B cell (primary cell): ENCODE measurements at places on chromosomes 3 and 15.

- DNase-seq: no peak
Observed at GRCh38 chr3:78427303-78427702, 1340.5 kb downstream of the ROBO1 start.

- DNase-seq: peak; percentile 95
Observed at GRCh38 chr3:152376351-152377183, 107.8 kb downstream of the MBNL1 start.

- no peak for DNase-seq
Observed at GRCh38 chr15:48536681-48537091, 108.8 kb downstream of the FBN1 start.

DNA sequence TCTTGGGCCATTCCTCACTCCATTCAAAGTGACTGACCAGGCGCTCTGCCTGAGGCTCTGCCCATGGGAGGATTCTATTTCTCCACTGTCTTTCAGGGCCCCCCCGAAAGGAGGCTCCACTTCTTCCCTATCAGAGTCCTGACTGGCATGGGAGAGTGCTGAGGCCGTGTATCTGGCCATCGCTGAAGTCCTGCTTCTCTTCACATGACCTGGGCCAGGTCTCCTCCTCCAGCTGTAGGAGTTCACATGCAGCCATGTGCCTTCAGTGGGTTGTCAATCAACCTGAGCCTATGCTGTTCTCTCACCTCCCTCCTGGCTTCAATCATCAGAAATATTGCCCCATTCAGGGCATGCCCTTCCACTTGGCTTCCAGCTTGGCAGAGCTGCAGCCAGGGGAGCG is 12.8 kb upstream of the APBA2 start:
- no peak for DNase-seq

- DNase-seq: no peak
Observed at GRCh38 chr3:38028621-38029361, 651 bp downstream of the PLCD1 start.

DNA sequence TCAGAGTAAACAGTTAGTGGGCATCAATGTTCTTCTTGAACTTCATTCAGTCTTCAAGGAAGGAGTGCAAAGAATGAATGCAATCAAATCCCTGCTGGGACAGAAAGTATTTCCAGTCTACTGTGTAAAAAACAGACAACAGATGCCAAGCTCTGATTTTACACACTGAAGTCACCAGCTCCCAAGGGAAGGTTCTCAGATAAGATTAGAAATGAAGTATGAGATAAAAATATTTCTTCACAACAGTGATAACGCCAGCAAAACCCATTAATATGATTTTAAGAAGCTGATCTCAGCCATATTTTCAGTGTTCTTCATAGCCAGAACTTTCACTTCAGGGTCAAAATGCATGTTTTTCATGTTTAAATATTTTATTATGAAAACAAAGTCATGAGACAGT is 265.6 kb downstream of the CTNNB1 start:
- no peak for DNase-seq

DNA sequence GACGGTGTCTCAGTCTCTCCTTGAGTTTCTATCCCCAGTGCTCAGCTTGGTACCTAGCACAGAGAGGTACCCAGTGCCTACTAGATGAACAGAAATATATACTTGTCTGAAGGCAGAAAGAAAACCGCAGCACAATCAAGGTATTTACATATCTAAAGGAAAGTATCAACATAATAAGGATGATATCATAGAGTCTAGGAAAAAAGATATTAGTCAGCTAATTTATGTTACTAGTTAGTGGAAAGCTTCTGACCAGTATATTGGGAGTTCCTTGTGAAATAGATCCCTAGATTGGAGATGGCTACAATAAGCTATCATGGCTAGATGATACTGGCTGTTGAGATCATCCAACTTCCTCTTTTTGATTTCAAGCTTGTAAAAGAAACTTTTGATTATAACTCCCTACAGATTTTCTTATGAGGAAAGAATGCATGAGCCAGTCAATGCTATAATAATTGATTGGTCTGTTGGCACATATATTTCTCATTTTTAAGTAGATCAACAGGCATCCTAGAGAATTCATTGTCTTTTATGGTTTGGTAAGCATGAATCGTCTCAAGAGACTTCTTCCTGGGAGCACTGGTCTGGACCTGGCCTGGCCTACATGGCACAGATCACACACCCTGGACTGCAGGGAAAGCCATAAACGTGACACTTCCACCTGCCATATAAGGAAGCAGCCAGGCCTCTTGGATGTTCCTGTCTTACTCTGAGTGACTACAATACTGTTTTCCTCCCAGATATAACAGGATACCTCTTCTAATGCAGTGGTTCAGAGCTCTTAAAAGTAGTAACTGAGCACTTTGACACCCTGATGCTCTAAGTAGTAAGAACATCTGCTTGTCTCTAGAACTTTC is 60.7 kb downstream of the IMPG2 start:
- no peak for DNase-seq

- DNase-seq: no peak
Observed at GRCh38 chr15:67037694-67038093, 27.7 kb upstream of the SMAD3 start.

- no peak for DNase-seq
Observed at GRCh38 chr3:98893740-98894139, 7.8 kb downstream of the DCBLD2 start.

- no peak for DNase-seq
Observed at GRCh38 chr3:69567023-69567709, 172.1 kb upstream of the MITF start.

GRCh38 chr3:42273361-42273760 is 7.4 kb upstream of the CCK start:
- no peak for DNase-seq

DNA sequence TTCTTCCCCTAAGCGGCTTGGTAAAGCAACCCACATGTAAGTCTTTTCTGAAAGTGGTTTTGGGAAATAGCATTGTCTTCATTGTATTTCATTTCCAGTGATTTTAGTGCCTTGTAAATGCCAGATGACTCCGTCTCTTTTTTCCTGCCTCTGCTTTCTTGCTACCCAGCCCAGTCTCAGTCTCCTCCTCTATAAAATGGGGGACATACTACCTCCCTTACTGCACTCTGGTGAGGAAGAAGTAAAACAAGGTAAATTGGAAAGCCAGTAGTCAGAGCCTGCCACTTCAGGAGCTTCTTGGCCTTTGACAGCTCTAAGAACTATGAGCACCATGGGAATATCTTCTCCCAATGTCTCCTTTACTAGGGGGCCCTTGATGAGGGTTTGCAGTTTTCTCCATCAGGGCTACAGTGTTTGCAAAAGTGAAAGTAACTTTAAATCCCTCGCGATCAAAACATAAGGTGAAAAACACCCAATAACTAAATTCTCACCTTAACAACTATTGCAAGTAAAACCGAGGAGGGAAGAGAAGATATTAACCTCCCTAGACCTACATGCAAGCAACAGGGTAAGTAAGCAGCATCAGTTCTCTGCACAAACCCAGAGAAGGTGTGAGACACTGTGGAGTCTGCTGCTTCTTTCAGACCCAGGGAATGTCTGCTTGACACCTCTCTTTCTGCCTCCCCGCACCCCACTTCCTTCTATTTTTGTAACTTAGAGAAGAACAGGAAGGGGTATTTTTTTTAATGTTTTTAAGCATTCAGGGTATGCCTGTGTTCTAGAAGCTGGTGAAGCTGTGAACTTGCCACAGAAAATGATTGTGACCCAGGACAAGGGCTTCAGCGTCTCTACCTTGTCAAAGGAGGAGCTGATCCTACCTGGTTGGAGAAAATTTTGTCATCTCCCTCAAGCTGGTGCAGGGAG is 159.1 kb upstream of the EOMES start:
- DNase-seq: peak; percentile 33

DNA sequence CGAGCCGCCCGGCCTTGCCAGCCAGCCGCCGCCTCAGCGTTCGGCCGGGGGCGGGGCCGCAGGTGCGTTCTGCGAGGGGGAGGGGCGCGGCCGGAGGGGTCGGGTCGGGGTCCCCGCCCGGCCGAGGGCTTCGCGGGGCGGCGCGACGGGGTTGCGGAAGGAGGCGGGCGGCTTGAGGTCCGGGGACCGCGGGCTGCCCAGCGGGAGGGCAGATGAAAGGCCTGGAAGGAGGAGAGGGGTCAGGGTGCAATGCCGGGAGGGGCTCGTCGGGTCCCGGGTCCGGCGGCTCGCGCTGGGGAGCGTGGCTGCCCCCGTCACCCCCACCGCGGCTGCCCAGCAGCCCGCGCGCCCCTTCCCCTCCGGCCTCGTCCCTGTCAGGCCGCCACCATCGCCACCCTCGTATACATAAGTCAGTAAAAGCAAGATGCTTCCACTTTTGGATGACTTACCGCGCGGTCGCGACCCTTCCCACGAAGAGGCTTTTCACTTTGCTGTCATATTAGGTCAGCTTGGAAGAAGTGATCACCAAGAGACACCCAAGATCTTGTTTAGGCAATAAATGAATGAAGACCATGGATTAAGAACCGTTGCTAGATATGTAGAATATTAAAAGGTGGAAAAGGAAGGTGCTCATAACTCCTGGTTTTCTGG is 620 bp upstream of the ANP32A start:
- DNase-seq: peak; percentile 55

DNA sequence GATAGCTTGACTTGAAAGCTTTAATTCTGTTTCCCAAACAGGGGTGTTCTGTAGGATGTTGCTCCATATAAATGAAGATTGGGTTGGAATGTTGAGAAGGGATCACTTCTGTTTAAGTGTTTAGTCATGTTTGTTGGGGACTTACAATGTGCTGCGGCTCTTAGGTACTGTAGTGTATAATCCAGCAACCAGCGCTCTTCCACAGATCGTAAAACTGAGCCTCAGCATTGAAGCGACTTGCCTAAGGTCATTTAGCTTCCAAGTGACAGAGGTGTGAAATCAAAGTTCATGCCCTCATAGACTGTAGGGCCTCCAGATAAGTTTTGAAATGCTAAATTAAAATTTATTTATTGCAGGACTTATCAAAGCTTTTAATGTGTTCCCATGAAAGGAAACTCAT is 1.8 kb downstream of the MKRN2 start:
- no peak for DNase-seq

- DNase-seq: peak; percentile 90
Observed at GRCh38 chr3:13045904-13046568, 27.2 kb downstream of the IQSEC1 start.

- no peak for DNase-seq
Observed at GRCh38 chr15:98800437-98801233, 152.3 kb downstream of the IGF1R start.

GRCh38 chr3:187243933-187244524 is 46.7 kb downstream of the RTP1 start:
- no peak for DNase-seq

DNA sequence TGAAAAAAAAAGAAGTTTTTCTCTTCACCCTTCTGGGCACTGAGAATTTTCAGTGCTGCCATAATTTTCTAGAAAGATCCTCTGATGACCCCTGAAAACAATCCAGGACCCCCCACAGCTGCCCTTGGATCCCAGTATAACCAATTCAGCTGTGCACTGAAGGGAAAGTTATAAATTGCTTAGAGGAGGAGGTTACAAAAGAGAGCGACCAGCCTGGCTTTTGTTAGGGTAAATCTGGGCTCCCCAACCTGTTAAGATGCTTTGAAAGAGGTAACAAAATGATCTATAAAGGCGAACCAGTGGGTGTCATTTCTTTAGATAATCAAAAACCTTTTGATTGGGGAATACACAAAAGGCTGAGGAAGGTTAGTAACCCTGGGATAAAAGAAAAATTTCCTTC is 407.9 kb upstream of the ATP11B start:
- no peak for DNase-seq

DNA sequence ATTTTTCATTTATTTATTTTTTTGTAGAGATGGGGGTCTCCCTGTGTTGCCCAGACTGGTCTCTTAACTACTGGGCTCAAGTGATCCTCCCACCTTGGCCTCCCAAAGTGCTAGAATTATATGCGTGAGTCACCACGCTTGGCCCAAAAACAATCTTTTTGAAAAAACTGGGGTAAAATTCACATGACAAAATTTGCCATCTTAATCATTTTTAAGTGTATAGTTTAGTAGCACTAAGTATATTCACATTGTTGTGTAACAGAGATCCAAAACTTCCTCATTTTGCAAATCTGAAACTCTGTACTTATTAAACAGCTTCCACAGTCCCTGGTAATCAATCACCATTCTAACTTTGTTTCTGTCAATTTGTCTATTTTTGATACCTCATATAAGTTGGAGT is 5.2 kb downstream of the SNX1 start:
- peak; percentile 31 for DNase-seq

GRCh38 chr3:41002104-41002503 is 197.2 kb upstream of the CTNNB1 start:
- no peak for DNase-seq

DNA sequence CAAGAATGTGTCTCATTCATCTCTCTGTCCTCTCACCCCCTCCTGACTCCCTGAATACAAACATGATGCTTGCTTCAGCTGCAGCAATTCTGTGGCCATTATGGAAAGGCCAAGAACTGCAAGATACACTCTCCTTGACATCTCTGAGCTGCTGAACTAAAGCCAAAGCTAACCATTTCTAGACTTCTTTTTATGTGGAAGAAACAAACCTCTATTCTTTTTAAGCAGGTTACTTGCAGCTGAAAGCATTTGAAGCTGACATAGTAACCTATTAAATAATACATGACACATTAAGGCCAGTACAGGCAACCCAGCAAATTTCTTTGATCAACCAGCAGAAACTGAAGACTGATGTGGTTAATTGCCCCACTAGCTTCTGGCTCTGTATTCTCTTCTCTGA is 17.5 kb downstream of the FHIT start:
- no peak for DNase-seq

DNA sequence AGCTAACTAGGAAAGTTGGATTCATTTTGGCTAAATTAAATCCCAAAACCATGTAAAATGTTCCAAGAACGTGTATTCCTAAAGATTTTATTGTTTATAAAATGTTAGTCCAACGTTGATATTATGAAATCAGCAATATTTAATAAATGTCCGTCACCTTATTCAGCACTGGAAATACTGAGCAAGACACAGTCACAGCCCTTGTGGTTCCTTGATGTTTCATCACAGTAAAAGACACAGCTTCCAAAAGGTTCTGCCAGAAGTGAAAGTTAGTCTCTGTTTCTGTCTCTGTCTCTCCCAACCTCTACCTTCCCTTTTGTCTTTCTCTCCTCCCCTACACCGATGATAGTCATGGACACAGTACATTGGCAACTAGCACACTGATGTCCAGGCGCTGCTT is 82.2 kb upstream of the BOC start:
- DNase-seq: no peak

DNA sequence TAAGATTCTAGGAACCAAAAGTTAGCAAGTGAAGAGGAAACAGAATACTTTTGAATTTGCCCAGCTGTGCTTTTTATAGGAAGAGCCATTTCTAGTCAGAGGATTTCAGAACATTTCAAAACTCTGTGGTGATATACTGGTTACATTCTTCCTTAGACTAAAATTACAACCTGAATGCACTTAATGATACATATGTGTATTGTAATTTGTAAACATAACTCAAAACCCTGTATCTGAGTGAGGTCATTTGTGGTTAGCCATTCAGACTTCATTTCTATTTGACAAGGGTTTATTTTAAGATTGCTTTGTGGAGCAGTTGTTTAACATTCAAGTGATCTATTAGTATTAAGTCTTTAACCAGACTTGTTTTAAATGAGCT is 59.4 kb upstream of the TRIM71 start:
- no peak for DNase-seq

DNA sequence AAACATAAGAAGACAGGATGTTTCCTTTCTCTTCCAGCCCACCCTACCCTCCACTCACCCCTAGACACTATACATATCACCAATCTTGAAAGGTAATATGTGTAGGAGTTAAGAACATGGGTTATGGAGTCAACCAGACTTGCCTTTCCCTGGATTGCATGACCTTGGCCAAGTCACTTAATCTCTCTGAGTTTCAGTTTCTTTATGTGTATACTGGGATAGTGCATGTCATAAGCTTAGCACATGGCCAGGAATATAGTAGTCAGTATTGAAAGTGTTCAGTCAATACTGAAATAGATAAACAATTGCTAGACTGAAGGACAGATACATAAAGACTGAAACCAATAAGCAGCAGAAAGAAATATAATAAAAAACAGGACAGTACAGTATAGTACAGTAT is 283.2 kb upstream of the STT3B start:
- DNase-seq: no peak
